ENCODE measurements at places on chromosomes 1 and 21. TPM values are rescaled to one million over a fixed set of nuclear protein-coding genes. Genes with fewer than 3 reads are reported as not detected.

The LRRC39 gene
- 0.37 TPM for total RNA-seq

The TBX15 gene
- total RNA-seq, result 7.3 TPM

The RCOR3 gene
- 22.0 TPM for total RNA-seq

The RYR2 gene
- not detected for total RNA-seq

Measured in subcutaneous preadipocyte (primary cell).